Activated naive CD8-positive, alpha-beta T cell treated with anti-CD3 and anti-CD28 coated beads, Interleukin-2, amount 10 ng/mL, durations not matched to agents 7 days and 5 days (primary cell): ENCODE measurements at places on chromosomes 16 and 17. TPM values are rescaled to one million over a fixed set of nuclear protein-coding genes. Genes with fewer than 3 reads are reported as not detected.

GRCh38 chr16:1810106-1810505, 16.5 kb downstream of the HAGH start:
- DNase-seq, result no peak

DNA sequence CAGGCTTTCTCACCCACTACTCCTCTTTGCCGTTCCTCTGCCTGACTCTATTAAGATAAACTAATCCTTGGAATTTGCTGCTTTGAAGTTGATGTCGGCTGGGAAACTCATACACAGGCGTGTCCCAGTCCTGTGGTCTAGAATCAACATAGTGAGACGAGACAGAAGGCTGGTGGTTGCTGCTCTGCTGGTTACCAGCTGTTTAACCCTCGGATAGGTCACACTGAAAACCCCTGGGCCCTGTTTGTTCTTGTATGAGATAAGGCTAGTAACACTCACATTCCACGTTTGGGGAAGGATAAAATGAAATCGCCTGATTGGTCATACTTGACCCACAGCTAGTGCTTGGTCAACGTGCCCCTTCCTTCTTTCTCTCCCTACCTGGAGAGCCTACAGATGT, 517.0 kb downstream of the CDH13 start:
- no peak for DNase-seq

GRCh38 chr17:31318851-31319661, 2.4 kb downstream of the EVI2A start:
- no peak for DNase-seq

- DNase-seq, result no peak
These were observed 9.2 kb downstream of the KRT33B start for GRCh38 chr17:41360296-41360995.

DNA sequence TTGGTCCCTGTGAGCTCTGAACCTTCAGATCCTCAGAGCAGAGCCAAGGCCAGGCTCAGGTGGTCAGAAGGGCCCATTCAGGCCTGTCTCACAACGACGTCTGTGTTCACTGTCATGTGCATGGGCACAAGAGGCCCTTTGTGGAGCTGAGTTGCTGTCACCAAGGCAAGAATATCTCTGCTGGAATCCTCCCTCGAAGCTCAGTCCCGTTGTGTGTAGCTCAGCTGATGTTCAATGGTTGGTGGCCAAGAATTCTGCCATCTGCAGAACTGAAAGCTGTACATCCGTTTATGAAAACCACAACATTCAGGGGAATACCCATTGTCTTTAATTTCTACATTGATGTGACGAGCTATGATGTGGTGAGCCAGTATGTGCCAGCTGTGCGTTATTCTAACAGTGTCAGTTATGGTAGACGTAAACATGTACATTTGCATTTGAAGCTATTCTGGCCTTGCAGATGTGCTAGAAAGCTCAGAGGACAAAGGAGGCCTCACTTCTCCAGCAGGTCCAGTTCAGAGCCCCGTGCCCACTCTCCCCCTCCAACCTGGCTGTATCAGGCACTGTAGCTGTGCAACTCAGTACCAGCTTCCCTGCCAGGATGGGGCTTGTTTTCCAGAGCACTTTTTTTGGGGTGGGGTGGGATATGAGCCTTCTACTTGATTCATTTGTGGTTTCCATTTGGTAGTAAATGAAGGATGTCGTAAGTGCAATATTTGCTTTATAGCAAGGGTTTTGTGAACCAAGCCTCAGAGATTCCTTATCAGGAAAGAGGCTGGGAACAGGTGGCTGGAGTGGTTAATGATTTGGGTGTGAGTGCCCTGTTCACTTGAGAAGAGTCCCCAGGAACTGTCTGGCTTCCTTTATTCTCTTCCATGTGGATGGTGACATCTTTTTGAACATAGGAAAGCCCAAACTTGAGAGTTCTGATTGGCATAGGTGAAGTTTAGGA, 56.1 kb downstream of the B9D1 start:
- no peak for DNase-seq

Gene DRC3
- 0.67 TPM for total RNA-seq
